MCF 10A (cell line): ENCODE measurements at places on chromosomes 1 and 21.

GRCh38 chr1:36636206-36636605 is 153.5 kb upstream of the CSF3R start:
- no peak for DNase-seq
- H3K4me3 ChIP-seq = no peak overlapping the region
- no peak overlapping the region for H3K27ac ChIP-seq
- no peaks in the 10 kb centered on the region for H3K4me1 ChIP-seq

DNA sequence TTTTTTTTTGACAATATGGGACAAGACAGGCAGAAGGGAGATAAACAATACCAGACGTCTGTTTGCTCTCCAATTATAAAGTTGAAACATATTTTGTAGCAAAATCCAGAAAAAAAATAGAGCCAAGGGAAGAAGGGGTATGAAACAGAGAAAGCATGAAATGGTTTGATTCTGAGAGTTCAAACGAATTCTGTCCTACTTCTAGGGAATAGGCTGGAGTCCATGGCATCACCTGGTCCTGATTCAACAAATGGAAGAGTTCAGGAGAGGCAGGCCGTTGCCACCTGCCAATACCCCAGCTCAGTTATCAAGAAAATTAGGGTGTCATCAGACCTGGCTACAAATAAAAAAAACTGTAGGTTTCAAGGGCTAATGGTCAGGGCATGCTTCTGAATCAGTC is 71.8 kb downstream of the CLSTN1 start:
- no peak for DNase-seq
- H3K4me3 ChIP-seq = no peak overlapping the region
- peaks cover 47% of the 10 kb centered on the region for H3K36me3 ChIP-seq

GRCh38 chr1:236020359-236021219 is 44.3 kb downstream of the NID1 start:
- no peaks in the 10 kb centered on the region for H3K36me3 ChIP-seq
- peaks cover 16% of the 10 kb centered on the region for H3K4me1 ChIP-seq

GRCh38 chr1:1290238-1290731 is 10.0 kb downstream of the SCNN1D start:
- H3K4me1 ChIP-seq = no peaks in the 10 kb centered on the region
- H3K4me3 ChIP-seq = no peak overlapping the region
- H3K36me3 ChIP-seq = peaks cover 17% of the 10 kb centered on the region
- peak; percentile 59 for DNase-seq
- H3K27ac ChIP-seq = no peak overlapping the region
- H3K27me3 ChIP-seq = no peaks in the 10 kb centered on the region

GRCh38 chr1:4734791-4735190 is 80.4 kb downstream of the AJAP1 start:
- H3K36me3 ChIP-seq = no peaks in the 10 kb centered on the region
- no peaks in the 10 kb centered on the region for H3K4me1 ChIP-seq
- no peak overlapping the region for H3K4me3 ChIP-seq
- DNase-seq = no peak
- H3K27me3 ChIP-seq = no peaks in the 10 kb centered on the region

- H3K36me3 ChIP-seq = no peaks in the 10 kb centered on the region
- DNase-seq = peak; percentile 92
- peaks cover 23% of the 10 kb centered on the region for H3K27me3 ChIP-seq
- no peak overlapping the region for H3K27ac ChIP-seq
- peaks cover 22% of the 10 kb centered on the region for H3K4me1 ChIP-seq
These were observed 664.4 kb downstream of the MATN1 start for GRCh38 chr1:30058970-30059369.

DNA sequence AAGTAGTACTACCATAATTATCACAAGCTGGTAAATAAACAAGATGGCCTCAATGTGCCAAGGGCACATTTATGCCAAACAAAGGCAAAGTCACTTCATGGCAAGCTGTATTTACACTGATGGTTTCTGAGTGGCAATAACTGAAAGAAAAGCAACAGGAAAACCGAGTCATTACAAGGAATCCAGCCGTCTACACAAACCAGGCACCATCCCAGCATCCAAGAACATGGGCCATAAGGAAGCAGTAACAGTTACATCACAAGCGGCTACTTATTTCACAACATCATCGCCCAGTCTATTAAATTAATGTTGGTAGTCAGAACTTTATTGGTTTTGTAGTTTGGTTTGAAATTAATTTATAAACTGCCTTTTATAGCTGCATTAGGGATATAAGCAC is 214.2 kb downstream of the RERE start:
- H3K4me1 ChIP-seq = no peaks in the 10 kb centered on the region
- DNase-seq = peak; percentile 20
- H3K36me3 ChIP-seq = peaks cover 11% of the 10 kb centered on the region
- no peak overlapping the region for H3K27ac ChIP-seq
- H3K27me3 ChIP-seq = no peaks in the 10 kb centered on the region

DNA sequence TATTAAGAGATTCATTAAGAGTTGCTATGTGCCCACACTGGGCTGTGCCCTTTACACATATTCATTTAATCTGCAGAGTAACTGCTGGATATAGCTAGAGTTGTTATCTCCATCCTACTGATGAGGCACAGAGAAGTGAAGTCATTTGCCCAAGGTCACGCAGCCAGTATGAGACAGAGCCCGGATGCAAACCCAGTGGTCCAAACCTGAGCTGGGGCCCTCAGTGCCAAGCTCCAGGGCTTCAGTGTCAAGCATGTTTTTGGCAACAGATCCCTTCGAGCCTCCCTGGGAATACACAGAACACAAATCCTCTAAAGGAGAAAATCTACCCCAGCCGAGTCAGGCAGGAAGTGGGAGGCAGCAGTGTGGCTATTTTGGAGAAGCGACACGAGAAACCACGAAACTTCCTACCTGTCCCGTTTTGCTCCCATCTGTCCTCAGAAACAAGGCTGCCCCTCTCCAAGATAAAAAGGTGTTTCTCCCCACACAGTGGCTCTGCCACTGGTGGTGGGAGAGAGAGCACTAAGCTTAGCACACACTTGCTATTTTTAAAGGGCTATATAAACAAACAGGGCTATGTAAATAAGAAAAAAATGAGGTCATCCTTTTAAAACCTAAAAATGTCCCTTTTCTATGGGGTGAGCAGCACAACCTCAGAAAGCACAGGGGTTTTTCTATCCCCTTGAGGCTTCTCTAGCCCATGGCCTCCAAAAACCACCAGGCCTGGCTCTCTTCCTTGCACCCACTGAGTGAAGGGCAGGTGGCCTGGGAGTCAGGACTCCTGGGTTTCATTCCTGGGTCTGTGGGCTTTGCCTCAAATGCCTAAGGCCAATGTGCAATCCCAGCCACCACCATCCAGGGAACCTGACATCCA is 138.6 kb upstream of the EDN2 start:
- no peak overlapping the region for H3K27ac ChIP-seq
- no peaks in the 10 kb centered on the region for H3K36me3 ChIP-seq

DNA sequence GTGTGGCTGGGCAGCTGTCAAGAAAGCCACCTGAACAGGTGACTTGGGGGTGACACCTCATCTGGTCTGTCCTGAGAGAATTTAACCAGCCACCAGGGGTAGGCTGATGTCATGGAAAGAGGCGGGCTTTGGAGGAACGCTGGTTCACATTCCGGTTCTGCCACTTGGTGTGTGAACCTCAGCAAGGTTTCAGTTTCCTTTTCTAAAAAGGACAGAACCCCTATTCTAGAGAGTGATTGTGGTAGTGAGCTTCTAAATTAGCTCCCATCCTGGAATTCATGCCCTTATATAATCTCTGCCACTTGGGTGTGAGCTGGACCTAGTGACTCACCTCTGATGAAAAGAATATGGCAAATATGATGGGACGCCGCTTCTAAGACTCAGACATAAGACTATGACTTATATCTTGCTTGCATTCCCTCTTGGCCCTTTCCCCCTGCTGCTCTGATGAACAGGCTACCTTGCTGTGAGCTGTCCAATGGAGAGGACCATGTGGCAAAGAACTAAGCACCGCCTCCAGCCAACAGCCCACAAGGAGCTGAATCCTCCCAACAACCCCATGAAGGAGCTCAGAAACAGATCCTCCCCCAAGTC is 332.1 kb downstream of the RRAGC start:
- H3K27me3 ChIP-seq = peaks cover 58% of the 10 kb centered on the region
- DNase-seq = no peak
- H3K27ac ChIP-seq = no peak overlapping the region
- no peaks in the 10 kb centered on the region for H3K36me3 ChIP-seq

GRCh38 chr1:110243574-110243973 is 33.5 kb downstream of the KCNC4 start:
- no peaks in the 10 kb centered on the region for H3K27me3 ChIP-seq
- no peak for DNase-seq
- no peaks in the 10 kb centered on the region for H3K36me3 ChIP-seq
- peak overlapping the region; percentile 28 for H3K27ac ChIP-seq

GRCh38 chr1:163315773-163316374 is 5.9 kb upstream of the NUF2 start:
- no peak overlapping the region for H3K4me3 ChIP-seq
- H3K36me3 ChIP-seq = no peaks in the 10 kb centered on the region
- DNase-seq = peak; percentile 68
- H3K27me3 ChIP-seq = no peaks in the 10 kb centered on the region

DNA sequence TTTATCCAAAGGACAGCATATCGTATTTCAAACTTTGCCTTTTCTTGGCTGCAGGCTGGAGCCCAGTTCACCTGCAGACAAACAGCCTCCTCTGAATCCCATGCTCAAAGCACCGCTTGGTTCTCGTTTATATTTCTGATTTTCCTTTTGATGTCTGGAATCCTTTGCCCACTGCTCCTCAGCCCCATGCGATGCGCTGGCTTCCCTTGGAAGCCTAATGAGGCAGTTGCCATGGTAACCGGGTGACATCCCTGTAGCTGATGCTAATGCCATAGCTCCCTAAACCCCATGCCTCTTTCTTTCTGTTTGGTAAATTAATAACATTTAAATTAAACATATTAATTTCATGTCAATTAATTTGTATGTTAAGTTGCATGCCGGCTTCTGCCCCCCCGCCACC is 327.1 kb downstream of the PRDM2 start:
- DNase-seq = no peak
- no peak overlapping the region for H3K27ac ChIP-seq
- no peaks in the 10 kb centered on the region for H3K36me3 ChIP-seq
- H3K4me3 ChIP-seq = no peak overlapping the region

GRCh38 chr1:12600335-12600734 is 17.7 kb downstream of the DHRS3 start:
- peaks cover 10% of the 10 kb centered on the region for H3K4me1 ChIP-seq
- H3K27me3 ChIP-seq = peaks cover 10% of the 10 kb centered on the region
- no peaks in the 10 kb centered on the region for H3K36me3 ChIP-seq
- no peak overlapping the region for H3K4me3 ChIP-seq
- DNase-seq = no peak

- no peaks in the 10 kb centered on the region for H3K4me1 ChIP-seq
- H3K36me3 ChIP-seq = no peaks in the 10 kb centered on the region
- peak; percentile 50 for DNase-seq
- H3K27ac ChIP-seq = no peak overlapping the region
These were observed 161.5 kb downstream of the TBX15 start for GRCh38 chr1:118826669-118827068.

DNA sequence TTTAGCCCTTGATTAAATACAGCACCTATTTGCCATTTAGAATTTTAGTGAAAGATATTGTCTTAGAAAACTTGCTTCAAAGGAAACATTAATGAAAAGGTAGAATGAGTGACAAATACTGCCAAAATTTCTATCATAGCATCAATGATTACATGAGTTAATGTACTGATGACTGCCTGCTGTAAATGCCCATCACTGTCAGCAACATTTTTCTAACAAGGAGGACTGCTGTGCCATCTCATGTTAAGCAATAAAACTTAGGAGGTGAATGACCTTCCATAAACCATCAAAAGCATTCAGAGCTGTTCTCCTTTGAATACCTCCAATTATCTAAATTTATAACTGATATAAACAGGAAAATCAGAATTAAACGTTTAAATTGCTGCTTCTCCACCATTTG is 54.3 kb downstream of the GRIK1 start:
- DNase-seq = no peak
- H3K36me3 ChIP-seq = no peaks in the 10 kb centered on the region
- no peak overlapping the region for H3K4me3 ChIP-seq
- H3K27ac ChIP-seq = no peak overlapping the region
- H3K4me1 ChIP-seq = peaks cover 9% of the 10 kb centered on the region

DNA sequence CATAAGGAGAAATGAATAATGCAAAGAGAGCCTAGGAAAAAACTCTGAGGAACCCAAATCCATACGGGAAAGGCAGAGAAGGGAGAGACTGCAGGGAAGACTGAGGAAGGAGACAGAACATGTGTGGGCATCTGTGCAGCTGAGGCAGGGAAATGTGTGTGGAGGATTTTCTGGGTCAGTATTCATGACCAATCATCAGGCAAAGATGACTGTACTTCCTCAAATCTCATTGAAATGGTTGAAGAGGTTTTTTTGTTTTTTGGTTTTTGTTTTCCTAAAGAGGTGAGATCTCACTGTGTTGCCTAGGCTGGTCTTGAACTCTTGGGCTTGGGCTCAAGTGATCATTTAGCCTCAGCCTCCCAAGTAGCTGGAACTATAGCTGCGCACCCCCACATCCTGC is 15.7 kb downstream of the DIP2A start:
- H3K4me1 ChIP-seq = peaks cover 26% of the 10 kb centered on the region
- H3K36me3 ChIP-seq = peaks cover 18% of the 10 kb centered on the region
- no peaks in the 10 kb centered on the region for H3K27me3 ChIP-seq
- H3K4me3 ChIP-seq = no peak overlapping the region
- no peak for DNase-seq

- peak; percentile 81 for DNase-seq
- H3K4me1 ChIP-seq = peaks cover 39% of the 10 kb centered on the region
- no peaks in the 10 kb centered on the region for H3K27me3 ChIP-seq
- H3K4me3 ChIP-seq = peak overlapping the region; percentile 10
- peak overlapping the region; percentile 88 for H3K27ac ChIP-seq
These were observed 91.2 kb upstream of the KCTD3 start for GRCh38 chr1:215475796-215476481.

DNA sequence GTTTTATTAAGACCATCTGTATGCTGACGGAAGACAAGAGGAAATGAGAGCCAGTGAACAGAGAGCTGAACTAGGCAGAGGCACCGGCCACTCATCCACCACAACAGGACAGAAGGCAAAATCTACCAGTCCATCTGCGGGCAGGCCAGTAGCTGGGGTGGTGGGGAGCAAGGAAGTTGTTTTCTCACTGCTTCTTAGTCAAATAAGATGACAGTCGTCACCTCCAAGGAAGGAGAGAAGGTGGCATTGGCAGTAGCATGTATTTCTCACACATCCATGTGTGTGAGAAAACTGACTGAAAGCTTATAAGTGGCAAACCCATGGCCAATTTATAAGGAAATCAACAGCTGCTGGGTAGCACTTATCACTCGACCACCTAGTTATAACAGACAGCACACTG is 8.2 kb downstream of the TTC13 start:
- H3K27me3 ChIP-seq = no peaks in the 10 kb centered on the region
- DNase-seq = no peak
- H3K27ac ChIP-seq = no peak overlapping the region
- H3K4me3 ChIP-seq = no peak overlapping the region
- H3K36me3 ChIP-seq = no peaks in the 10 kb centered on the region
